ENCODE measurements at places on chromosomes 1 and 21.

- no peak for DNase-seq
Observed at GRCh38 chr1:13539683-13540082, 25.9 kb upstream of the LRRC38 start.

DNA sequence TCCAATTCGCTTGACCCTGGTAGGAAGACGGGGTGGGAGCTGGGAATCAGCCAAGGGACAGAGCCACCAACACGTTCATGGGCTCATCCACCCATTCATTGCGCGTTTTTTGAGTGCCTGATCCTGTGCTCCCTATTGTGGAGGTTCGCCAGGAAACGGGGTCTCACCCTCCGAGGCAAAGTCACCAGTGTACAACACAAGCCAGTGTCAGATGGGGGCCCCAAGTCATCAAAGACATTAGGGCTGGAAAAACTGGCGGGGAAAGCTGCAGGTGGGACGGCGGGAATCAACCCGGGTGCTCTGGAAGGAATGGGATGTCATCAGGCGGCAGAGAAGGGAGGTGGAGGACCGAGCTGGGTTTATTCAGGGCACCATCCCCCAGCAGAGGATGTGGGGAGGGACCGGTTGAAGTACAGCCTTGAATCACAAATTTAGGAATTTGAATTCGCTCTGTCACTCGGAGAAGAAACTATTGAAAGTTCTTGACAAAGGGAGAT lies 667 bp upstream of the NID1 start:
- DNase-seq = no peak

DNA sequence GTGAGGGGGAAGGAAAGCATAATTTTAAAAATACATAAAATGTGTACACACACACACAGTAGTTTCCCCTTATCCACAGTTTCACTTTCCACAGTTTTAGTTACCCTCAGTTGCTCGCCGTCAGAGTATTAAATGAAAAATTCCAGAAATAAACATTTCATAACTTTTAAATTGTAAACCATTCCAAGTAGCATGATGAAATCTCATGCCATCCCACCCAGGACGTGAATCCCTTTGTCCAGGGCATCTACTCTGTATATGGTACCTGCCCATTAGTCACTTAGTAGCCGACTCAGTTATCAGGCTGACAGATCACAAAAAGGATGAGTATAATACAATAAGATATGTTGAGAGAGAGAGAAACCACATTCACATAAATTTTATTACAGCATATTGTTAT lies 36.2 kb downstream of the EPS15 start:
- DNase-seq = no peak

- DNase-seq = no peak
Observed at GRCh38 chr1:192350356-192350755, 33.6 kb downstream of the RGS21 start.

DNA sequence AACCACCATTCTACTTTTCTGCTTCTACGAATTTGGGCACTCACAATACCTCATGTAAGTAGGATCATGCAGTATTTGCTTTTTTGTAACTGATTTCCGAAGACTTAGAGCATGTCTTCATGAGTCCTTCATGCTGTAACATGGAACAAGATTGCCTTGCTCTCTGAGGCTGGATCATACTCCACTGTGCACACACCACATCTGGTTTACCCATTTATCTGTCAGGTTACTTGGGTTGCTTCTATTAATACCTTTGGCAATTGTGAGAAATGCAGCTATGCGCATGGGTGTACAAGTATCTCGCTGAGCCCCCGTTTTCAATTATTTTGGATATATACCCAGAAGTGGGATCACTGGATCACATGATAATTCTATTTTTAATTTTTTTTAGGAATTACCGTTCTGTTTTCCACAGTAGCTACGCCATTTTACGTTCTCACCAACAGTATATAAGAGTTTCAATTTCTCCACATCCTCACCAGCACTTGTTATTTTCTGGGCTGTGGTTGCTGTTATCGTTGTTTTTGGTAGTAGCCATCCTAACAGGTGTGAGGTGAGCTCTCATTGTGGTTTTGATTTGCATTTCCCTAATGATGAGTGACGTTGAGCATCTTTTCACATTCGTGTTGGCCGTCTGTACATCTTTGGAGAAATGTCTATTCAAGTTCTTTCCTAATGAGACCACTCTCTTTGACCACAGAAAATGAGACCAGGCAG lies 10.7 kb upstream of the SLC2A5 start:
- no peak for DNase-seq

DNA sequence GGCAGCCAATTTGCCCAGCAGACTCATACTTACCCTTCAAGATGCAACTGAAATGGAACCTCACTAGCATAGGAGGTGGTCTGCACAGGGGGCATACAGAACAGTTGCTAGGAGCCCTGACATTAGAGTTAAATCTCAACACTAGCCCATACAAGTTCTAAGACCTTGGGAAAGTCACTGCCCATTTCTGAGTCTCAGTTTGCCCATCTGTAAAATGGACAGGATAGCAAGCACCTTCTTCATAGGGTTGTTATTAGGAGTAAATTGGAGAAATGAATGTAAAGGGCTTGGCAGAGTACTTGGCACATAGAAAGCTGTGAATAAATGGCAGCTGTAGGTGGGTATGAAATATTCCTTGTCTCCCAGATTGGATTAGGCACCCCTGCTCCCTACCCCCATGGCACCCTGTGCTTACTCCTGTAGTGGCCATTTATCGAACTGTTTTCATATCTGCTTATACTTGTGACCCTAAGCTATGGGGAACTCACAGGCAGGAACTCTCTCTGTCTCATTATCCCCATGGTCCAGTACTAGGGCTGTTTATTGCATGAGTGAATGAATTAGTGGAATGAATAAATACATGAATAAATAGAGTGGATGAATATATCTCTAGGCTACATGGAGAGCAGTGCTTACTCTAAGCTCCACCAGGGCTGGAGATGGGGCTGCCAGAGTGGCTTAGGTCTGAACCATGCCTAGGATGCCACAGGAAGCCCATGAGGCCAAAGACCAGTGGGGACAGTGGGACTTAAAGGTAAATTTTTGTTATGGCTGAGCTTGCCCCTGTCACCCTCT lies 152.6 kb downstream of the PLPP3 start:
- no peak for DNase-seq

GRCh38 chr21:41249476-41249875 lies 67.1 kb upstream of the FAM3B start:
- no peak for DNase-seq

- DNase-seq = no peak
Observed at GRCh38 chr1:3307359-3307758, 147.1 kb upstream of the ARHGEF16 start.

GRCh38 chr1:54053745-54054437 lies 483 bp downstream of the TCEANC2 start:
- no peak for DNase-seq

- DNase-seq = no peak
Observed at GRCh38 chr1:113545626-113546025, 155.3 kb downstream of the MAGI3 start.

GRCh38 chr1:67058761-67059160 lies 4.8 kb upstream of the SLC35D1 start:
- no peak for DNase-seq
